ENCODE measurements at places on chromosomes 4 and X.

GRCh38 chr4:3809028-3809427 is 42.8 kb downstream of the ADRA2C start:
- DNase-seq, result no peak

GRCh38 chr4:16609170-16609758 is 289.2 kb downstream of the LDB2 start:
- DNase-seq, result no peak

- no peak for DNase-seq
Observed at GRCh38 chr4:77175201-77175611, 18.2 kb downstream of the CCNG2 start.

DNA sequence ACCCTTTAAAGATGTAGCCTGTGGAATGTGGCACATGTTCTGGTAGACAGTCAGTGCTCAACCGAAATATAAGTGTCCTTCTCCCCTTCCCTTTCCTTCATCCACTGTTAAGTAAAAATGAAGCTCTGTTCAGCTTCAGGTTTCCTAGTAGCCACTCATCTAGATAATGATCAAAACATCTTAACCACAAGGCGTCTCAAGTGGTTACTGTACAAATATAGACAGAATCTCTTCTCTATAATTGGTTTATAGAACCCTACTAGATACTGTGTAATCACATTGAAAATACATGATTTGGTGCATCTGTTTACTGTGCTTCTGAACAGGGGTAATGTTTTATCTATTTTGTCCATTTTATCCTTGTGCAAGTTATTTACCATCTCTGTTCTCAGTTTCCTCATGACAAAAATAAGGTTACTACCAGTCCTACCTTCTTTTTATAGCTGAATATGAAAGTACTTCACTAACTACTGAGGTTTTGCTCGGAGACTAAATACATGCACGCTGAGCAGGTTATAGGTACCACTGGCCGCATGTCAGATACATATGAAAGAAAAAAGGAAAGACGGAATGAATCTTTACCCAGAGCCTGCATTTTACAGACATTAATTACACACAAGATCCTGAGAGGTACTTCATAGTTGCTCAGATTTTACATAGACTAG is 20.3 kb upstream of the SLC25A4 start:
- DNase-seq, result no peak

DNA sequence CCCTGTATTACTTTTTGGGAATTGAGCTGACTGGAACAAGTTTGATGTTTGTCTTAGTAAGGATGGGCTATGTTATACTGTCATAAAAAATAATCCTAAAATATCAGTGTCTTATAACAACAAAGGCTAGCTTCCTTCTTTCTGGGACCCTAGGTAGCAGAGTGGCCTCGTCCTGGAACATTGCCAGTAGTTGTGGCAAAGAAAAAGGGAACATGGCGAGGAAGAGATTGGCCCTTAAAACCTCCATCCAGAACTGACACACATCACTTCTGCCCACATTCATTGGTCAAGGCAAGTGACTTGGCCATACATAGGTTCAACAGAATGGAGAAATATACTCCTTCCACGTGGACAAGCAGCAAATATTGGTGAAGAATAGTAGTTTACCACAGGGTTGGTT is 287.9 kb downstream of the PPP1R2C start:
- no peak for DNase-seq

GRCh38 chr4:78691971-78692821 is 84.0 kb upstream of the BMP2K start:
- no peak for DNase-seq

DNA sequence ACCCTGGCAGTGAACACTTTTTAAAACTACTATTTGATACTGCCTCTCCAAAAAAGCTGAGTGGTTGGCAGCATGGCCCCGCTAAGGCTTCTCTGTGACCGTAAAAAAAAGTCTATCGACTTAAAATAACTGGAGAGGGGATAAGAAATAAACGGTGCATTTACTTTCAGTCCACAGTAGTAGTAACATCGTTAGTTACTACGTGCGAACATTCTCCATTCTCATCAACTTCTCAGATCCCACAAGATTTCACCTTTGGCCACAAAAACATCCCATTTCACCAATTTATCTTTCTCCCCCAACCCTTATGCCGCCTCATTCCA is 524 bp upstream of the EXOSC9 start:
- no peak for DNase-seq

DNA sequence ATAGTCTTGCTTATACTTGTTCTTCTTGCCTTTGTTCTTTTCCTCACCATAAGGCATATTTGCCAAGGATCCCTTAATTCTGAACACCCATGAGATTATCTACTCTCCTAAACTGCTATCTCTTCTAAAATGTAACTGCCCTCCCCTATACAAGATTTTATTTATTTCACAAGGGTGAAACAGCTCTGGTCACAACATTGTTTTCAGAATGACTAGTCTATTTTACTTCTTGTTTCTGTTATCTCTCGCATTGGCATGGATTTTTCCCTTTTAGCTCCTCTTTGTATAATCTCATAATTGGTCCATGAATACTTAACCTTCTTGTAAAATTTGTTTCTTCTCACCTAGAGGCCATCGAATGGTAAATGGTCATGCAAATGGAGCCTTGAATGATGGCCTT is 17.2 kb upstream of the COL25A1 start:
- DNase-seq, result no peak

DNA sequence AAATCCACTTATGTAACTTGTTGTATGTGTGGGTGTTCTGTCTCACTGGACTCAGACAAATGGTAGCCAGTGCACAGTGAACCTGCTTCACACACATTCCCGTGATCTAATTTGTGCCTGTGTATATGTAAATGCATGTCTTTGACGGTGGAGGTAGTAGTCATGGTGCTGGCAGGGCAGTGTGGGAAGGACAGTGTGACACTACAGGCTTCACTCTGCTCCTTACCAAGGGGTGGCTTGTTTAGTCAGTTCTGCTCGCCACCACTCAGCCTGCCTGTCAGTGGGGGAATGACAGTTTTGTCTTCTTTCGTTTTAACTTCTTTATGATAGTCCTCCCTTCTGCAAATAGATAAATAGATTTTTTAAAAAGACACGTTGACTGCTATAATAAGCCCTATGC is 17.7 kb upstream of the PAQR3 start:
- DNase-seq, result no peak

GRCh38 chrX:12874581-12874980 is 7.7 kb downstream of the TLR7 start:
- DNase-seq, result no peak

- DNase-seq, result no peak
Observed at GRCh38 chr4:43089730-43090129, 197.2 kb downstream of the GRXCR1 start.

DNA sequence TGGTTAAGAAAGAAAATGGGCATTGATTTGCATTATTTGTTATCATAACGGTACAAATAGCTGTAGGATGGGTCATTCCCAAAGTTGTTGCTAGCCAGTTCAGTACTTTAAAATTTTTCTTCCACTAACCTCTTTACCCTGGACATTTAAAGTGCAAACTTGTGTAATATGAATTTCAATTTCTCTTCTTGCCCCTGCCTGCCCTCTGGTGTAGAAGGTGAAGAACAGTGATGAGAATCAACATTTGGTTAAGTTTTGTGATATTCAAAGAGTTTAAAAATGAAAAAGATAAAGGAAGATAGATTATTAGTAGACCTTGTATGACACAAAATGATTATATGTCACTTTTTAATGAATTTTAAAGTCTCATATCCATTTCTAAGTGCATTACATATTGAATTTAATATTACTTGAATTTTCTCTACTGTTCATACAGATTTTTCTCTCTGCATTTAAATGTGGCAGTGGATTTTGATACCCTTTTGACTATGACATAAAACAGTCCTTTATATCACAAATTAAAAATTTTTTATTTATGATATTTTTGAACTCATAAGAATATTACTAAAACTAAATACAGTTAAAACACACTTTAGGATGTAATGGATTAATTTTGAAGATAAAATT is 337.7 kb downstream of the BMPR1B start:
- DNase-seq, result no peak

- DNase-seq, result no peak
Observed at GRCh38 chr4:127469959-127470809, 162.6 kb upstream of the INTU start.

- DNase-seq, result no peak
Observed at GRCh38 chr4:105193536-105193935, 46.9 kb downstream of the TET2 start.

GRCh38 chr4:35500812-35501211 is 743.5 kb downstream of the ARAP2 start:
- no peak for DNase-seq

DNA sequence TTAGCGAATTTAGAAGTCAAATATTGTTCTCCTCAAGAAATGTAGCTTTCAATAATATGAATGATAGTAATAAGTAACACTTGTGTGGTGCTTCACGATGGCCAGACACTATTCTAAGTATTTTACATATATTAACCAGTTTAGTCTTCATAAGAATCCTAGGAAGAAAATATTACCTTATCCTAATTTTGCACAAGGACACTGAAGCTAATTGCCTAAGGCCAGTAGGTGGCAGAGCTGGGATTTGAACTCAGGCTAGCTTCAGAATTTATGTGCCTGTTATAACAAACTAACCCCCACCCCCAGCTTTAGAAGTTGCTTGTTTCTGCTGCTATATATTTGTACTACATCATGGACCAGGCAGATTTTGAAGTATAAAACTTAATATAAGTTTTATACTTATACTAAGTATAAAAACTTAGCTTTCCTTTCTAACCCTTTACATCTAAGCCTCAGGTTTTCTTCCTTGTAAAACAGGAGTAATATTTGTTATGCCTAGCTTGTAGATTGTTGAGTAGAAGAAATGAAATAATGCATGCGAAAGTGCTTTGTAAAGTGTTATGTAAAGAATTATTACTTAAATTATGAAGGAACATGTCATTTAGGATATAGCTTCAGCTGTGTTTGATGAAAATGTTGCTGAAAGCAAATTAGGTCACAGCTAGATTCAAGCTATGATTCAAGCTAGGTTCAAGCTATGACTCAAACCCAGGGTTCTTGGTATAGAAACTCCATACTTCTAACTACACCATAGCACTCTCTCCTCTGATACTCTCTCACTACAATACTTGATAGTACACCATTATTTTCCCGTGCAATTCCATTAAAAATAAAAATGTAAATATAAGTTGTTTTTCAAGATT is 4.2 kb upstream of the CDS1 start:
- DNase-seq, result no peak

- no peak for DNase-seq
Observed at GRCh38 chrX:115581759-115582615, 21.0 kb downstream of the PLS3 start.

DNA sequence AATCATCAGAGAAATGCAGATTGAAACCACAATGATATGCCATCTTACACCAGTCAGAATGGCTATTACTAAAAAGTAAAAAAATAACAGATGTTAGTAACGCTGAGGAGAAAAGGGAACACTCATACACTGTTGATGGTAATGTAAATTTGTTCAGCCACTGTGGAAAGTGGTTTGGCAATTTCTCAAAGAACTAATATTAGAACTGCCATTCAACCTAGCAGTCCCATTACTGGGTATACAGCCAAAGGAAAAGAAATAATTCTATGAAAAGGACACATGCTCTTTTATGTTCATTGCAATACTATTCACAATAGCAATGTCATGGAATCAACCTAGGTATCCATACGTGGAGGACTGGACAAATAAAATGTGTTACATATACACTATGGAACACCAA is 566.3 kb downstream of the STPG2 start:
- DNase-seq, result no peak

GRCh38 chr4:31741326-31741725 is 1021.2 kb downstream of the PCDH7 start:
- no peak for DNase-seq

GRCh38 chrX:24184018-24184417 is 34.5 kb downstream of the ZFX start:
- DNase-seq, result no peak

GRCh38 chr4:147160908-147161513 is 215.3 kb upstream of the TTC29 start:
- DNase-seq, result no peak

DNA sequence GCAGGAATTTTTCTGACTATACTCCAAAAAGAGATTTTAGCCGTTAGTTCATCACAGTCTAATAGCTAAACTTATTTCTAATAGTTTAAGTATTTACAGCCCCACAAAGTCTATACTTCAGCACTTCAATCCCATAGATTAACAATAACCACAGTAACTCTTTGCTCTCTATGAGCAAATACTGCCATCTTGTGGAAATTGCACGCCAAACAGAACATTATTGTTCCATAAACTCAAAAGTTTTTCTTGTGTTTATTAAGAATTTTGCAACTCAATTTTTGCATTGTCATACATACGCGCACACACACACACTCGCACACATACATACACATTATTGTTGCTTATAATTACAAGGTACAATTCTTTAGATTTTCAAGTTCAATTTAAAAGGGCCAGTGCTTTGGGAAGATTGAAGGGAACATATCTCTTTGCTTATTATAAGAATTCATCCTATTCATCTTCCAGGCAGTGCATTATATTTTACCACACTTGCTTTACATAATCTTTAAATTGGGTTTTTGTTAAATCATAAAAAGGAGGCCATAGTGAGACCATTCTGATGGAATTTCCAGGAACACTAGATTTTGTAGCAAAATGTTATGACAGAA is 63.8 kb upstream of the ATOH1 start:
- no peak for DNase-seq

DNA sequence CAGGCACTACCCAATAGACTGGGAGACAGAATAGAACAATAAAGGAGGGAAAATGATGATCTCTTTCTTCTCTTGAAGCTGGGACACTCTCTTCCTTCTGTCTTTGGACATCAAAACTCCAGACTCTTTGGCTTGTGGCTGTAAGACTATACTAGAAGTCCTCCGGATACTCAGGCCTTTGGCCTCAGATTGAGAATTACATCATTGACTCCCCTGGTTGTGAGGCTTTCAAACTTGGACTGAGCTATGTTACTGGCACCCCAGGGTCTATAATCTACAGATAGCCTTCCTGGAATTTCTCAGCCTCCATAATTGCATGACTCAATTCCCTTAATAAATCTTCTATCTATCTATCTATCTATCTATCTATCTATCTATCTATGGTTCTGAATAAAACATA is 294.2 kb upstream of the CT83 start:
- no peak for DNase-seq

GRCh38 chrX:103640401-103641155 is 11.8 kb downstream of the TCEAL1 start:
- no peak for DNase-seq

GRCh38 chr4:159770401-159770800 is 667.5 kb downstream of the RAPGEF2 start:
- DNase-seq, result no peak

DNA sequence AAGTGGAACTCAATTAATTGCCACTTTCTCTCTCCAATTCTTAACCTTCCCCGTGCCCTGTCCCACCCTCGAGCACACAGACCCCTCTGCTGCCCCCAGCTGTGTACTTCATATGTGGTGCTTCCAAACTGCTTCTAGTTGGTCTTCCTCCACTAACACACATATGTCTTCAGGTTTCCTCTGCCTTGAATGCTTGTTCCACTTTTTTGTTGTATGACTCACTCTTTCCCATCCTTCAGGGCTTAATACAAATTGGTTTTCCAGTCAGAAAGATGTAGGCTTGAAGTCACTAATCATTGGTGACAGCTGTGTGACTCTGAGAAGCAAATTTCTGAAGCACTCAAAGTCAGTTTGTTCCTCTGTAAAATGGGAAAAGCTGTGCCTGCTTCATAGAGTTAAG is 30.6 kb downstream of the TRIM2 start:
- no peak for DNase-seq

GRCh38 chr4:151114986-151115385 is 15.6 kb downstream of the RPS3A start:
- no peak for DNase-seq

GRCh38 chr4:168634276-168634802 is 137.5 kb downstream of the PALLD start:
- no peak for DNase-seq

Measured in stimulated activated CD4-positive, alpha-beta T cell treated with anti-CD3 and anti-CD28 coated beads, Interleukin-1b, Interleukin-23, amount 100 ng/mL, for 48 hours (primary cell).